SW480 (cell line): ENCODE measurements at places on chromosomes 7 and 10.

DNA sequence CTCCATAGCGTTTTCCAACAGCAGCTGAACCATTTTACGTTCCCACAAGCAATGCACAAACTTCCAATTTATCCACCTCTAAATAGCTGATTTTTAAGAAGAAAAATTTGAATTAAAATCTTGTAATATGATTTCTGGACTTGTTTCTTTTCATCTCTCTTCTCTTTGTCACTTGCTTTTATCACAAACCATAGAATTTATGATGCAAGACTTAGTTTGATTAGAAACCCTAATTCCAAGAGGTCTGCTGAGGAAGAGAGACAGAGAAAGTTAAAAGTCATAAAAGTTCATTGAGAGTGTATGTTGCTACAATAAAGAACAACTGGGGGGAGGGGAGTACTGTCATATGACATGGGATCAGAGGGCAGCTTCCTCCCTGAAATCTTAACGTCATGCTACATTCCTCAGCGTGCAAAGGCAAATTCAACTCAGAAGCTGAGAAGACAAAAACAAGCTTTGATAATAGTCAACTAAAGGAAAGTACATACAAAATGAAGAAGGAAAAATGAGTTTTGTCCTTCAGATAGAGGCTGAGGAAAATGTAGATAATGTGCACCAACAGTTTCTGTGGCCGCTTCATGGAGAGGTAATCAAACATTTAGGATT, 18.4 kb upstream of the CUBN start:
- DNase-seq: no peak

GRCh38 chr10:133529576-133529946, 2.4 kb downstream of the CYP2E1 start:
- no peak for DNase-seq

DNA sequence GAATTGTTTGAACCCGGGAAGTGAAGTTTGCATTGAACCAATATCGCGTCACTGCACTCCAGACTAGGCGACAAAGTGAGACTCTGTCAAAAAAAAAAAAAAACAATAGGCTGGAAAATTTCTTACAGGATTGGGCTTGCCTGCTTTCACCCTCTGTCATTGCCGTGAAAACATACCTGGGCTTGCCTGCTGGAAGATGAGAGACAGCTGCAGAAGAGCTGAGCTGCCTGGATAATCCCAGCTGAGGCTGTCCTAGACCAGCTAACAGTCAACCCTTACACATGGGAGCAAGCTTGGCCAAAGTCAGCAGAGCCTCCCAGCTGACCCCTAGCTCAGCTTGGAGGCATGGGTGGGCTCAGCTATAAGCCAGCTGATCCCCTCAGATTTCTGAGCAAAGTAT, 306.2 kb downstream of the CCSER2 start:
- no peak for DNase-seq

GRCh38 chr10:106872176-106872575, 292.3 kb downstream of the SORCS1 start:
- DNase-seq: no peak

- no peak for DNase-seq
Measured at GRCh38 chr10:122782911-122783310, 62.7 kb downstream of the CUZD1 start.

DNA sequence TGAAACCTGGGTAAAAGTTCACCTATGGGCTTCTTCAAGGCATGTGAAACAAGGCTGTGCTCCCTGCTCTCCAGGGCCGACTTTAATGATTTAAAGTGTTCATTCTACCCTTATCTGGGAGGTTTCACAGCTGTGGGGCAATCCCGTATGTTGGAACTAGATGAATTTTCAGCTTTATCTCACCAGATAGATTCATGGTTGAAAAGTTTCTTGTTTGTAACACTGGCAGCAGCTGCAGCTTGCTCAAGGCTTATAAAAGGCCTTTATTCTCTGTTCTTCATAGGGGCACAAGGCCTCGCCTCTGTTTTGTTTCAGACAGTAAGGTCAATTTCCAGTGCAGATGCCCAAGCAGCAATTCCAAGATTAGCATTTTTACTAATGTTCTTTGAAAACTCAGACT, 70.4 kb upstream of the DNAJB12 start:
- no peak for DNase-seq

GRCh38 chr7:115976651-115977050, 53.9 kb downstream of the TFEC start:
- DNase-seq: no peak

- peak; percentile 8 for DNase-seq
Measured at GRCh38 chr10:82288461-82288881, 413.5 kb downstream of the NRG3 start.

DNA sequence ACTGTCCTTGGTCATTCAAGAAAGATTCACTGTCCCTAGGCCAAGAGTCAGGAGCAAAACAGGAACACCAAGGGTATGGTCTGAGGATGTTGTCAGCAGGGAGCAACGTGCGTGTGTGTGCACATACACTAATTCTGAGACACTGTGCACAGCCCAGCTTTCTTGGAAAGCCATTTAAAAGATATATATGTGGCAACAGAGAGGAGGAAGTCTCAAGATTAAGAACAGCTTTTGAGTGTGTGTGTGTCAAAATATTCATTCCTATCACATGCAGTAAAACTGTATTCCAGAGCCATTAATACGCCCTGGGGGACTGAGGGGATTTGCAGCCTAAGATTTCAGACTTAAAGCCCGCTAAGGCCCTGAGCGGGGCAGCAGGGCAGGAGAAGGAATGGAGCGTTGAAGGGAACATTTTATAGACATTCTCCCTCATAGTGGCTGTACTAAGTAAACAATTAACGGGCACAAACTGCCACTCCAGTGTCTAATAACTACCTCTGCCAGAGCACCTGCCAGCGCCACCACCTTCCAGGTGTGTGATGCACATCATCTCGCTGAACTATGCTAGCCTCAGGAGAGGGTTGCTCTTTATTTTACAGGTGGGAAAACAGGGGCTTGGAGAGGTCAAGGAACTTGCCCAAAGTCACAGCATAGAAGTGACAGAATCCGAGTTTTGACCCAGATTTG, 2.0 kb downstream of the NOD1 start:
- DNase-seq: no peak

DNA sequence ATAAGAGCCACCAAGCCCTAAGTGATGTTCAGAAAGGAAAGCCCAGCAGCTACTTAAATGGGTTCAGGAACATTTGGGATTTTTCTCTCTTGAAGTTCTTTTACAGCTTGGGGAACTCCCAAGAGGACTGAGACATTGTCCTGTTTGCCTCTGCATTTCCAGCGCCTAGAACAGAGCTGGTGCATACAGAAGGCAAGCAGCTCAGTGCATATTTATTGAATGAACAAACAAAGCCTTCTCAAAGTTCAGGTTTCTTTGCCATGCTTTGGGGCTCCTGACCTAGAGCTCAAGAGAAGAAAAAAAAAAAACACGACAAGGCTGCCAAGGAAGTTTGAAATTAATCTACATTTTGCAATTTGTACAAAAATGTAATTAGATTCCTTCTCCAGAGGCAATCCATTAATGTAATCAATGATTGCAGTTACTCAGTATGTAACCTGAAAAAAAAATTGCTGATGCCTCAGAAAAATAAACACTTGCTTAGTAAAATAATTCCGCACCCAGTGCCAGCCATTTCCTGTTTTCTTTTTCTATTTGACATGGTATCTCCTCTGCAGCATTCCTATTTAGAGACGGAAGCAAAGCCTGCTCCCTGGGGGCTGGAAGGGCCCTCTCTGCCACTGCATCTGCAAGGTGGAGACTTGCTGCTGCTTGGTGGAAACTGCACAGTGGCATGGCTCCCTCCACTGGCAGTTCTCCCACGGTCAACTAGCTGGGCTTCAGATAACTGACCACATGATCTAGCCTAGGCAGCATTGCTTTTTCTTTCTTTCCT, 157.3 kb downstream of the TMEM178B start:
- peak; percentile 28 for DNase-seq

- DNase-seq: peak; percentile 52
Measured at GRCh38 chr10:18689498-18689897, 30.3 kb downstream of the ARL5B start.

DNA sequence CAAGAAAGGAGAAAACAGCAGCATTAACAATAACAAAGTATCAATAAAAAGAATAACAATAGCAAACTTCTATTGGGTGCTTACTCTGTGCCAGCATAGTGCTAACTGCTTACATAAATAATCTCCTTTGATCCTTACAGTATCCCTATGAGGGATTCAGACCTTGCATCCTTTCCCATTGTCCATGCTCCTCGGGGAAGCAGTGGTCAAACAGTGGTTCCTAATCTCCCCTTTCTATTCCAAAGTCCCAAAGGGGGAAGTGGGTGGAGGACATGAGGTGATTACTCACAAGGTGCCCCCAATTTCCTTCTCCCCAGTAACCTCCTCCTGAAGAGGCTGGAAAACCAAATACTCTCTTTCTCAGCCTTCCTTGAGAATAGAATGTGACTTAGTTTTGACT, 22.0 kb upstream of the MSMB start:
- no peak for DNase-seq

DNA sequence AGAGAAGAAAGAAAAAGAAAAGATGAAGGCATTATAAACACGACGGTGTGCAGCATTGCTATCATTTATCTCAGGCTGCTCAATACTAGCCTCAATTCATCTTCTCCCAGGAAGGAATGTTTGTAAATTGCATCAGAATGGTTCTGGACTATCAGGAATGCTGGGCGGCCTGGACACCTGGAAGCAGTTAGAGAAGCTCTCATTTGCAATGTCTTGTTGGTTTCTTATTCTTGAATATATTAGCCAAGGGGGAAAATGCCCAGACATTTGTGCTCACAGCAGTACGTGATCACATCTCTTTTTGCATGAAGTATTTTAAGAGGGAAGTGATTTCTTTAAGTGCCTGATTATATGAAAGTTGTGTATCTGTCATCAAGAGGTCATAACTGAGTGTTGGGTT, 85.6 kb upstream of the IMMP2L start:
- no peak for DNase-seq

GRCh38 chr10:60769406-60769805, 8.9 kb upstream of the CDK1 start:
- DNase-seq: no peak

- DNase-seq: no peak
Measured at GRCh38 chr10:58546722-58547445, 34.2 kb downstream of the BICC1 start.

- no peak for DNase-seq
Measured at GRCh38 chr7:135704074-135704473, 23.9 kb downstream of the SLC13A4 start.

DNA sequence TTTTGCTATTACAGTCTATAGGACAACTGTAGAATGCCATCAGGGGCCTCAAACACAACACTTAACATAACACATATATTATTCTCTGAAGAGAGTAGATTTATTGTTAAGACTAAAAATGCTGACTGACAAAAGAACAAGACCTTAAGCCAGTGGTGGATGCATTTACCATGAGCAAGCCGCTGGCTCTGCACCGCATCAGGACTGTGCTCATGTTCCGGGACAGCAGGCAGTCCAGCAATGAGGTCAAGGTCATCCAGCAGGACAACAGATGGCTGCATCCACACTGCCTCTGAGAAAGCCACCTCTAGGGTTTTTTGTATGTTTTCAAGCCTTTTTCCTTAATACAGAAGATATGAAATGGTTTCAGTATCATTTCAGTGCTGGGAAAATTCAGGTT, 23.8 kb downstream of the PEX1 start:
- DNase-seq: no peak

GRCh38 chr7:107879400-107880035, 11.5 kb upstream of the DLD start:
- DNase-seq: peak; percentile 81

- no peak for DNase-seq
Measured at GRCh38 chr10:126843299-126843934, 61.8 kb upstream of the DOCK1 start.

DNA sequence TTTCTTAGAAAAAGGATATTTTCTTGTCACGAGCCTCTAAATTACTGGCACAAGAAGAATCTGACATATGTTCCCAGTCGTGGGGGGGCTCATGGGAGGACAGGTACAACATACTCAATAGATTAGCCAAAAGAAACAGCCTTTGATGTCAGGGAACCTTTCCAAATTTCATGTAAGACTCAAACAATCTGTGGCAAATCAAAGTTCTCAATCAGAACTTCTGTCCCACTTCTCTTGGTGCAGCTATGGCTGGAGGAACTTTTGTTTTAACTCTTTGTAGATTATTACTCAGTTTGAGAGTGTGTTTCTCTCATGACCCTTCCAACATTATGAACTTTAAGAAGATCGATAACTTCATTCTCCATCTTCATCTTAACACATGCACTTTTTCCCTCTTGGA, 114.3 kb upstream of the ARID5B start:
- no peak for DNase-seq

GRCh38 chr7:131369354-131369753, 41.7 kb downstream of the MKLN1 start:
- DNase-seq: no peak

DNA sequence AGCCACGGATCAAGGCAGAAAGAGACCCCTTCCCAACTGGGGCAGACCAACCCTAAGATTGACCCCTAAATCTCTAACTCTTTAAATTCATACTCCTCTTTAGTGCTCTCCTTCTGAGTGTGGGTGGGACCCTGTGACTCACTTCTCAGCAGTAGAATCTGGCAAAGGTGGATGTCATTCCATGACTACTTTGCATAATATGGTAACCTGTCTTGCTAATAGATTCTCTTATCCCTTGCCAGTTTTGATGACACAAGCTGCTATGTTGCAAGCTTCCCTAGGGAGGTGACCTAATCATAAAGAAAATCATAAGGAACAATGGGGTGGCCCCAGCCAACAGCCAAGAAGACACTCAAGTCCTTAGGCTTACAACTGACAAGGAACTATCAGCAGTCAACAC, 155.4 kb upstream of the VWC2 start:
- no peak for DNase-seq

DNA sequence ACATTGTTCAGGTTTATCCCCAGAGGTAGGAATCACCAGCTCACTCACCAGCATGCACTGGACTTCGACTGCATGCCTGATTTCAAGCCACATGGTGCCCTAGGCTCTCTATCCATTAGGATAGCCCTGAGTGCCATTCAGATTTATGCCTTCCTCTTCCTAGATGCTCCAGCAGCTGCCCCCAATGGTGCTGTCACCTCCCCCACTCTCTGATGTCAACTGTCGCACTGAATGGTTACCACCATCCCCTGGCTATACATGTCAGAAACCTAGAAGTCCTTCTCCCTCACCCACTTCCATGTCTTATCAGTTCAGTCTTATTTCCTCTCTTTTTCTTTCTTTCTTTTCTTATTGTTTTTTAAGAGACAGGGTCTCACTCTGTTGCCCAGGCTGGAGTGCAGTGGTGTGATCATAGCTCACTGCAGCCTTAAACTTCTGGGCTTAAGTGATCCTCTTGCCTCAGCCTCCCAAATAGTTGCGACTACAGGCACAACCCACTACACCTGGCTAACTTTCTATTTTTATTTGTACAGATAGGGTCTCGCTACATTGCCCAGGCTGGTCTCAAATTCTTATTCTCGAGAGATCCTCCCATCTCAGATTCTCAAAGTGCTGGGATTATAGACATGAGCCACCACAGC, 2.9 kb downstream of the SFXN4 start:
- no peak for DNase-seq

DNA sequence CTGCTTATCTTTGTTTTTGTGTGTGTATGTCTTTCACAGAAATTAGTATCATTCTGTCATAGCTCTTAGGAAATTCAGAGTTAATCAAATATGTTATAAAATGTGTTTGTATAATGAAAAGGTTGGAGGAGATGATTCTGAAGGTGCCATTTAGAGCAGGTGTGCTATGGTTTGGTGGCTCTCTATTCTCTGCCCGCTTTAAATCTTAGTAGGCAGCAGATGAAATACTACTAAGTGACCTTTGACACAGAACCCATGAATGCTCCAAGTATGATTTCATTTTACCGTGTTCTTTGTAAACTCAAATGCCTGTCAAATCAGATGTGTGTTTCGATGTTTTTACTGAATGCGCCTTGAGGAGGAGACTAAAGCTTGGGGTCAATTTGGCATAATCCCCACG, 24.5 kb downstream of the ZEB1 start:
- DNase-seq: no peak

GRCh38 chr10:26448292-26448691, 10.2 kb downstream of the APBB1IP start:
- DNase-seq: no peak
